Hematopoietic multipotent progenitor cell treated with erythropoietin and hydrocortisone succinate and interleukin-3 and kit ligand, for 6 days (in vitro differentiated cells): ENCODE measurements at places on chromosomes 4 and X.
A peak's percentile ranks its signal among the peaks of the same experiment; 100 is the strongest.

GRCh38 chr4:54659313-54659712, 1.6 kb downstream of the KIT start:
- DNase-seq, result peak; percentile 62

DNA sequence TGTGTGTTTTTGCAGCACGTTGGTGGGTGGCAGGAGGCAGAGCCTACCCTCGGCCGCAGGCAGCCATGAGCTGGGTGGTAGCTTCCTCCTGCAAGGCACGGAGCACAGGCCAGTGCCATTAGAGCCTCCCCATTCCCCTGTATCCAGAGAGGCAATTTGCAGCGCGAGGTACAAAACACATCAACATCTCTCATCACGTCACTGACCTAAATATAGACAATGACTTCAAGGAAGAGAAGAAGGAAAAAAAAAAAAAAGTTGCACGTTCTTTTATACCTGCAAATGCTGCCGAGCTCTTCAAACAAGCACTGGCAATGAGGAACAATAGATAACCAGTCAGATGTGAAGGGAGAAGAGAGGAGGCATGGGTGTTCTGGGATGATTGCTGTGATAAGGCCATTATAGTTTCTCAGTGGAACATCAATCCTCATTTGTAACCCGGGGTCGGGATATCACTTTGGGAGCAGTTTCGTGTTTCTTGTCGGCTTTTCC, 159.9 kb downstream of the MGST2 start:
- DNase-seq, result no peak

- DNase-seq, result no peak
Observed at GRCh38 chr4:62449538-62449937, 1249.4 kb downstream of the ADGRL3 start.

DNA sequence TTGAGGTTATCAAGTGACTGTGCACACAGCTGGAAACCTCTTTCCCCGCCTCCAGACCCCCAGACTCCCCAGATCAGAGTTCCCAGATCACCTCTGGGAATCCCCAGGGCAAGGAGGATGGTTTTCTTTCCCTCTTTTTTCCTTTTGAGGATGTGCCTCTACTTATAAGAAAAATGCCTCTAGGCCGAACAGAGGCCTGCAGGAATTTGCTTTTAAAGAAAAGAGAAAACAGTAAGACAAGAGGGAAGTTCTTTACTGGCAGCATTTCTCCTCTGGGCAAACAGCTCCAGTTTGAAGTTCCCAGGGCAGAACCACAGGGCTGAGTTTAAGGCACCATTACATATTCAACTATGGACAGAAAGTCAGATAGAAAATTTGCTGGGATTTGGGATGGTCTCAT, 837.9 kb upstream of the LCORL start:
- DNase-seq, result no peak
